Stimulated activated CD8-positive, alpha-beta memory T cell treated with anti-CD3 and anti-CD28 coated beads, Interleukin-2, amount 100 ng/mL, for 1 hour (primary cell): ENCODE measurements at places on chromosomes 5 and 9.

DNA sequence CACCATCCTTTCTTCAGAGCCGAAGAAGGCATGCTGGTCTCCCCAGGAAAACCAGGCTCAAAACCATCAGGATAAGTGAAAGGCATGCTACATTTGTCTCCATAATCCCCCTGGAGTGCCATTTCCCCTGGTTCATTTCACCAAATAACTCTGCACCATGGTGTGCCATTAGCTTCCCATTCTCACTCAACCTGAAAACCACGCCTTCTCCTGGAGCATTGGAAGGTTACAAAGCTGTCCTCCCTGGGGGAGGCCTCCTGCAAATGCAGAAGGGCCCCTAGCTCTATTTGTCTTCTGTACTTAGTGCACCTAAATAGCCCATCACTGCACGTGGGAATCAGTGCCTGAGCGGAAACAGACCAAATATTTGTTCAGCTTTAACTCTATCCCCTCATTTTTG is 90.2 kb upstream of the ICE1 start:
- no peak for DNase-seq

GRCh38 chr5:135444360-135444759 is 2.8 kb downstream of the DCANP1 start:
- no peak for DNase-seq

GRCh38 chr5:67316695-67317094 is 120.1 kb upstream of the CD180 start:
- DNase-seq = no peak

GRCh38 chr9:33117306-33117705 is 40.8 kb upstream of the SMU1 start:
- DNase-seq = no peak

GRCh38 chr5:33462456-33462855 is 21.7 kb downstream of the TARS1 start:
- DNase-seq = no peak

- DNase-seq = no peak
Measured at GRCh38 chr5:111697881-111698757, 58.9 kb downstream of the NREP start.

- DNase-seq = no peak
Measured at GRCh38 chr9:114261987-114262386, 60.9 kb upstream of the ORM1 start.

GRCh38 chr9:68522131-68522530 is 18.6 kb downstream of the TMEM252 start:
- no peak for DNase-seq

DNA sequence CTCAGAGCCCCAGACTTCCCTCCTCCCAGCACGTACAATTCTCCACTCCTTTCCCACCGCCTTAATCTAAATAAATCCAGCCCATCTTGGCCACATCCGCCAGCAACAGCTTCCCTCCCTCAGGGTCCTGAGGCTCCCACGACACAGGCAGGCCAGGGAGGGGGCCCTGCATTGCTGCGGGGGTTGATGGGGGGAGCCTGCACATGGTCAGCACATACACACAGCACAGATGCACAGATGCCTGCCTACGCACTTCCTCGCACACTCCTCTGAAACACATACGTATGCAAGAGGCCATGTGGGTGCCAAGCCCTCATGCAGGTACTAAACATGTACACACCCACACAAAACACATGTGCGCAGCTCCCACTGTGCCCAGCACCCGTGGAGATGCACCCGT is 14.8 kb downstream of the PDGFRB start:
- DNase-seq = no peak

DNA sequence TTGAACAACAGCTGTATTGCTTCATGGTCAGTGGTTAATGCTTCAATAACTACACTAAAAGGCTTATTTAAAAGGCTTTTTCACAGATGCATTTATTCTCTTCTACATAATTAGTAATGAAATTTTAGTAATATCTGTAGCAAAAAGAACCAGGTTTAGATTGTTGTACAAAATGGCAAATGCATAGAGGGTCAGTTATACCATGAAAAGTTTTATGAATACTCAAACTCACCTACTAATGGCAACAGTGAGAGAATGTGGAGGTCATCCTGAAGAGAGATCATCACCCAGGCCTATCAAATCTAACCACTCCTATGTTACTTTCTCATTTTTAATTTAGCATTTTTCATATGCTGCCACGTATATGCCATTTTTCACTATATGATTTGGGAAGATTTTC is 444.3 kb upstream of the CDH9 start:
- DNase-seq = no peak

DNA sequence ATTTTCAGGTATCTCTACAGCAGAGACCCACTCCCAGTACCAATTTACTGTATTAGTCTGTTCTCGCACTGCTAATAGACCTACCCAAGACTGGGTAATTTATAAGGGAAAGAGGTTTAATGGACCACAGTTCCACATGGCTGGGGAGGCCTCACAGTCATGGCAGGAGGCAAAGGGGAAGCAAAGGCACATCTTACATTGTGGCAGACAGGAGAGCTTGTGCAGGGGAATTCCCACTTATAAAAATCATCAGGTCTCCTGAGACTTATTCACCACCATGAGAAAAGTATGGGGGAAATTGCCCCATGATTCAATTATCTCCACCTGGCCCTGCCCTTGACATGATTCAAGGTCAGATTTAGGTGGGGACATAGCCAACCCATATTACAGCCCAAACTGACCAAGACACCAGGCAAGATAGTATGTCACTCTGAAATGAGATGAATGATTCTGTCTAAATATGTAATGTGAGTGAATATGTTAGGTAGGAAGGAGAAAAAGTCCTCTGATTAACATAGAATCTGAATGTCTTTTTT is 182.5 kb upstream of the CDH12 start:
- DNase-seq = no peak

GRCh38 chr5:73808911-73809310 is 182.9 kb downstream of the ARHGEF28 start:
- no peak for DNase-seq

- no peak for DNase-seq
Measured at GRCh38 chr9:86043999-86044398, 55.4 kb downstream of the GOLM1 start.

DNA sequence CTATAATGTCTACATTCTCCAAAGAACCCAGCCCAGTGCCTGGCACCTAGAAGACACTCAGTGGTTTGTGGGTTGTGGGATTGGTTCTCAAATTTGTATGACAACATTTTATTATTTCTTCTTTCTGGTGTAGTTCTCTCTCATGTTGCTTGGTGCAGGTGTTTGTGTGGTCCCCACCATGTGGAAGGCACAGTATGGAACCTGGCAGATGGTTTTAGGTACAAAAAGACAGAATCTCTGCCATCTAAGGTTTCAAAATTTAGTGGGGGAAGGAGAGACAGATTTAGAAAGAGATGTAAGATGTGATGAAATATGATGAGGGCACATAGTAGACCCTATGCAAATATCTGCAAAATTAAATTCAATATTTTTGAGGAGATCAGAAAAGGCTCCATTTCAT is 323.8 kb downstream of the CDK5RAP2 start:
- DNase-seq = no peak

DNA sequence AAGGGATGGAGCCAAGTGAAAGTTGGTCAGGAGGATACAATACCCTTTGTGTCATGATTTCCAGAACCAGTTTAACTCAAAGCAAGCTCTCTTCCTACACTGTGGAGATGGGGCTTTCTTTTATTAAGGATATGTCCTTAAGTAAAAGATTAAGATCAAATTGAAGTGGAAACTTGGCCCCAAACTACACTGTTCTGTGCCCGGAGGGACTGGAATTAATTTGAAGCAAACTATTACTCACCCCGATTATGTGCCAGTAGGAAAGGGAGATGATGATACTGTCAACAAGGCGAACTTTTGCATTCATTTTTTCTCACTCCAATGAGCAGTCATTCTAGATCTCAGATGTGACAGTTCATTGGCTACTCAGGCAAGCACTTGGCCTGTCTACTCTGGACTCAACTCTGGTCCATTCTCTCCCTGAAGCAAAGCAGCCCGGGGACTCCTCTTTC is 186.7 kb downstream of the NTRK2 start:
- no peak for DNase-seq

DNA sequence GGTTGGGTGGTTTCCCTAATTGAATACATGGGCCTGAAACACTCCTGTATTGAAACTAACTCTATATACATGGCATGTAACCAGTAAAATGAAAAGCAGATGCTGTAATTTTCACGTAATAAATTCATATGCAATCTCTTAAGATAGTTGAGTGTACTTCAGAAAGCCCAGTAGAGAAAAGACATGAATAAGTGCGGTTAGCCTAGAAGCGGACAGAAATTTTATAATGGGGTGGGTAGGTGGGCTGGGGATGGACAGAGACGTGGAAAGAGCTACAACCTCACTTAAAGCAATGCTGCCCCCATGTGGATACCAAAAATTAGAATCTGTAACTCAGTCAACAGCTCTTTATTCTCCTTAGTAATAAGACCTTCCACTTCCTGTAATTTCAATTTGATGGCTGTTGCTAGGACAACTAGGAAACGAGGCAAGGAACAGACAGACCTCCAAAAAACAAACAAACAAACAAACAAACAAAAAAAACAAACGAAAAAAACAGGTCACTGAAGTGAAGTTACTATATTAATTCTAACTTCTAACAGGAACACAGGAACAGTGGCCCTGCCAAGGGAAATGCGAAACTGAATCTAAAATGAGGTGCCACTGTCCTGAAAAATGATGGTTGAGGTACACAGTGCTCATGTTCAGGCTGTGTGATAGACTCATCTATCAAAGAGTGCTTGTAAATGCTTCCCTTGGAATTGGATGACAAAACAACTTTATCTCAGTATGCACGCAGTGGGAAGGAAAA is 103.4 kb upstream of the GNA14 start:
- DNase-seq = no peak

- no peak for DNase-seq
Measured at GRCh38 chr5:149210225-149210624, 61.4 kb upstream of the AFAP1L1 start.

DNA sequence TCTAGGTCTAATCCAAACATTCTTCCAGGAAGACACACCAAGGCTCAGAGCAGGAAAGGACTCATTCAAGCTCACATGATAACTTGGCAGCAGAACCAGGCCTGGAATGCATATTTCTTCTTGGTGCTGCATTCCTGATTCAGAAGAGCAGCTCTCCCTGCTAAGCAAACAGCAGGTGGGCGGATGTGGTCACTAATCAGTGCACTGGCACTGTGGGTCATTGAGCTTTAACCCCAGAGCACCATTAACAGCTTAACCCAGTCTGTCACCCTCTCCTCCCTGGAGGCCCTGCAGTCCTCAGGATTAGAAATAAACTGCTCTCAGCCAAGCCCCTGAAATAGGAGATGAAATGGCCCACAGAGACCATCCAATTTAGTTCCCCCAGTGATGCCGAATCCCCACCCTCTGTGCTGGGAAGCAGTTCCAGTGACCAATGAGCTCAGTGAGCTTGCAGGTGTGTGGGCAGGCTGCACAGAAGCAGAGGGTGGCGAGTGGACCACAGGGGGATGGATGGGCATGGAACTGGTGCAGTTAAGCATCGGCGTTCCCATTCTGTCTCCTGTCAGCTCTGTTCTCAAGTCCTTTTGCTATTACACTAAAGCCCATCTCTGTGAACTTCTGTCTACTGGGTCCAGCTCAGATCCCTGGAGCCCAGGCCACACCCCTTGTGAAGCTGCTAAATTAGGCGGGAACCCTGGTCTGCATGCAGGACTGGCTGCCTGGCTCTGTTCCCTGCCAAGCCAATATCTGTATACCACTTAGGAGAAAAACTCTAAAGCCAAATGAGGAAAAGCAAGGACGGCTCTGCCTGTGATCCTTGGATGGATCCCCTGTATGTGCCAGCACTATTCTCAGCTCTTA is 16.6 kb upstream of the MEGF9 start:
- no peak for DNase-seq

GRCh38 chr5:35545190-35545589 is 72.5 kb upstream of the SPEF2 start:
- no peak for DNase-seq

DNA sequence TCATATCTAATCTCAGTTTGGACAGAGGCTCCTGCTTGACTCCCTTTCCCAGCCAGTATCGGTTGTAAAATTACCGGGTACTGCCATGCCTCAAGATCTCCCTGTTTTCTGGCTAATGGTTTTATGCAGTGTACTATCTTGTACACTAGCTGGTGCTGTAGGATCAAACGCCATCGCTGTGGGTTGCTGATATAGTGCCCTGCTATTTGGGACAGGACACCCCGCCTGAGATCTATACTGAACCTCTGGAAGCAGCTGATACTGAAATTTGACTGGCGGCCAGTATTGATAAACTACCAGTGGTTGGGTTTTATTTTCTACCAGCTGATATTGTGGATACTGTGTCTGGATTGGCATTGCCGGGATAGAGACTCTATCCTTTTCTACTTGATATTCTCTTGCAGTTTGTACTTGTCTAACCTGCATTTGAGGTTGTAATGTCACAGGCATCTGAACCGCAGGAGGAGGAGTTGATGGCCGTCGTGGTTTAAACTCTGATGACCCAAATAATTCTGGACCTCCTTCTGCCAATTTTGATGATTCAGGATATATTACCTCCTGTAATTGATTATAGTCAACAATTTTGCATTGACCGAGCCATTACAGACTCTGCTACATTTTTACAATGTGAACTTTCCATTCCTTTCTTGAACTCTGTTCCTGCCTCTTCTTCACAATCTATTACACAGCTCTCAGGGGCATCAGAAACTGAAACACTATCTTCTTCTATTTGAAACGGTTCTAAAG is 112.5 kb upstream of the LARP1 start:
- no peak for DNase-seq

DNA sequence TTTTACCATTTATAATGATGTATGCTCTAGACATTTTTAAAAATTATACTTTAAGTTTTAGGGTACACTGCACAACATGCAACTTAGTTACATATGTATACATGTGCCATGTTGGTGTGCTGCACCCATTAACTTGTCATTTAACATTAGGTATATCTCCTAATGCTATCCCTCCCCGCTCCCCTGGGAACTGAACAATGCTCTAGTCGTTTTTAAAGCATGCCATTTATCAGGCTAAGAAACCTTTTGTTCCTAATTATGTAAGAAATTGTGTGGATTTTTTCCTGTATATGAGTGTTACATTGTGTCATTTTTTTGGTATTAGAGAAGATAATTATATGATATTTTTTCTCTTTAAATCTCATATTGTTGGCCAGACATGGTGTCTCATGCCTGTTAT is 72.8 kb upstream of the SGCD start:
- DNase-seq = no peak

GRCh38 chr5:125117566-125117965 is 371.1 kb upstream of the ZNF608 start:
- no peak for DNase-seq
